ENCODE measurements at places on chromosomes 1 and 21.

DNA sequence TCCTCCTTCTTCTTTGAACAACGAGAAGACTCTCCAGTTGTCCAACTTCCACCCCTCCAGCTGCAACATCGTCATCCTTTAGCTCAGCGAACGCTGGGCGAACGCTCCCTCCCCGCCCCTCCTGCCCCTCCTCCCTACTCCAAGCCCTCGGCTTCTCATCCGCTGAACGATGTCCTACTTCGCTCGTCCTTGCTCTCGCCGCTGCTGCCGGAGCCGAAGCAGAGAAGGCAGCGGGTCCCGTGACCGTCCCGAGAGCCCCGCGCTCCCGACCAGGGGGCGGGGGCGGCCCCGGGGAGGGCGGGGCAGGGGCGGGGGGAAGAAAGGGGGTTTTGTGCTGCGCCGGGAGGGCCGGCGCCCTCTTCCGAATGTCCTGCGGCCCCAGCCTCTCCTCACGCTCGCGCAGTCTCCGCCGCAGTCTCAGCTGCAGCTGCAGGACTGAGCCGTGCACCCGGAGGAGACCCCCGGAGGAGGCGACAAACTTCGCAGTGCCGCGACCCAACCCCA lies at the start of gene BCAN:
Gene BCAN, plus strand, starts transcription at position 357 of the 504 bp plus-strand sequence. CDS start 3,938 bp downstream, outside the sequence.
- ATAC-seq, result peak; percentile 64

DNA sequence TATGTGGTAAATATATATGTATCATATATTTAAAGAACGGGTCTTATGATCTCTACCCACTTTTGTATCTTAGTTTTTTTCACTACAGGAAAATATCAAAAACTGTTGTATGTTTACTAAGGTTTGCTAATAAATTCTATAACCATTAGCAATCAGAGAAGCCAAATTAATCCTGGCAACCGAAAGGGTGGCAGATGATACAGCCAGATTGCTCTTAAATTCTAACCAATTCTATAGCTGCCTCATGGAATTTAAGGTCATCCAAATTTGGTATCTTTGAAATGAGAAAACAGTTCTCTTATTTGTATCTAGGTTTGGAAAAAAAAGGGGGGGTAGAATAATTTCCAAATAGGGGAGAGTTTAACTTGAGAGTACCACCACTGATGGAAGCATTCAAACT lies 591.2 kb downstream of the SMYD3 start:
- ATAC-seq, result no peak

DNA sequence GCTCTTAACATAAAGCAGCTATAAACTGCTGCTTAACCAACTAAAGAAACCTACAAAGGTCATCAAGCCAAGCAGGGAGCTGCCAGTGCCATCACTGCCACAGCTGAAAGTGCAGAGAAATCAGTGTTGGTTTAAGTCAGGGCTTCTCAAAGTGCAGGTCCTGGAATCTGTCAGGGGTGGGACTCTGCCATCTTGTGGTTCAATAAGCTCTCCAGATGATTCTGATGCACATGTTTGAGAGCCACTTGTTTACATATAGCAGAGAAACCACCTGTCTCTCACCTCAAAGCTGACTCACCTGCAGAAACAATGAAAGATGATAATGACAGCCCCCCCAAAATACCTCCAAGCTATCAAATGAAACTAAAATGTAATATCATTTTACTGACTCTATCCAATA lies 49.3 kb downstream of the SH3GLB1 start:
- peak; percentile 37 for ATAC-seq

GRCh38 chr1:115118086-115118485 lies 28.8 kb upstream of the TSPAN2 start:
- no peak for ATAC-seq

GRCh38 chr1:118751166-118751565 lies 237.0 kb downstream of the TBX15 start:
- ATAC-seq, result no peak

GRCh38 chr1:235930543-235930942 lies 63.8 kb upstream of the LYST start:
- ATAC-seq, result no peak

GRCh38 chr1:8902765-8903164 lies 24.3 kb upstream of the ENO1 start:
- peak; percentile 18 for ATAC-seq

- peak; percentile 48 for ATAC-seq
Measured at GRCh38 chr1:179047636-179047997, 21.9 kb downstream of the FAM20B start.

DNA sequence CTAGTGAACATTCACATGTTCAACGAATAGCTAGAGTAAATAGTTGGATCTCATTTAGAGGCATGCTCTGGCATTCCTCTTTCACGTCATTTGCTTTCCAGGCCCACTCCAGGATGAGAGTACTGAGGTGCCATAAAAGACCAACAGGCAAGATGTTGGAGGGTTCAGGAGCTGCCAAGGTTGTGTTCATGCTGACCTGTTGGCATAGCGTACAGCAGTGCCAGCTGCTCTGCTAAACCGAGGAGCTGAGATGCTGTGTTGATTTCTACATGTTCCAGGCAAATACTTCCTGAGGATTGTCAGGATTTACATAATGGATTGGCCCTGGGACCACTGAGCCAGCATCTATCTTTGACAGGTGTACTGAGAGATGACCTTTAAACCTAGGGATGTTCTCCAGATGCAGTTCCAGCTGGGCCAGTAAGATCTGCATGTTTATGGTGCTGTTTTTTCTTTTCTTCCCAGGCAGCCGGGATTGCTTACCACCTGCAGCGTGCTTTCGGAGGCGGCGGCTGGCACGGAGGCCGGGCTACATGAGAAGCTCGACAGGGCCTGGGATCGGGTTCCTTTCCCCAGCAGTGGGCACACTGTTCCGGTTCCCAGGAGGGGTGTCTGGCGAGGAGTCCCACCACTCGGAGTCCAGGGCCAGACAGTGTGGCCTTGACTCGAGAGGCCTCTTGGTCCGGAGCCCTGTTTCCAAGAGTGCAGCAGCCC lies 66.9 kb downstream of the DISC1 start:
- no peak for ATAC-seq

- ATAC-seq, result no peak
Measured at GRCh38 chr1:71037829-71038620, 9.6 kb downstream of the PTGER3 start.

DNA sequence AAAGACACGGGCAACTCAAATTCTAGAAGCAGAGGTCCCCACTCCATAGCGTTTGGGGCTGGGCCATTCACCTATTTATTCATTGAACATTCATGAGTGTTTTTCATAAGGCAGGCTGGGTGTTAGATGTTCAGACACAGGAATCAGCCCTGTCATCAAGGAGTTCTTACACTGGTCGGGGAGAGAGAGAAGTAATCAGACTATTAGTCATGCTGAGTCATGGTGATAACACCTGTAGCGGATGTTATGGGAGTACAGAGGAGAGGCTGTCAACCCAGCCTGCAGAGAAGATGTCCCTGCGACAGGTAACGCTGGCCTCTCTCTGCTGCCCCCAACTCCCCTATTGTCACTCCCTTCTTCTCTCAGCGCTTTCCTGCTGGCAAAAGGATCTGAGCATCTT lies 17.2 kb downstream of the LY9 start:
- no peak for ATAC-seq

GRCh38 chr1:6675941-6676340 lies 25.7 kb downstream of the DNAJC11 start:
- no peak for ATAC-seq

- no peak for ATAC-seq
Measured at GRCh38 chr1:74530892-74531291, 18.5 kb upstream of the LRRC53 start.

DNA sequence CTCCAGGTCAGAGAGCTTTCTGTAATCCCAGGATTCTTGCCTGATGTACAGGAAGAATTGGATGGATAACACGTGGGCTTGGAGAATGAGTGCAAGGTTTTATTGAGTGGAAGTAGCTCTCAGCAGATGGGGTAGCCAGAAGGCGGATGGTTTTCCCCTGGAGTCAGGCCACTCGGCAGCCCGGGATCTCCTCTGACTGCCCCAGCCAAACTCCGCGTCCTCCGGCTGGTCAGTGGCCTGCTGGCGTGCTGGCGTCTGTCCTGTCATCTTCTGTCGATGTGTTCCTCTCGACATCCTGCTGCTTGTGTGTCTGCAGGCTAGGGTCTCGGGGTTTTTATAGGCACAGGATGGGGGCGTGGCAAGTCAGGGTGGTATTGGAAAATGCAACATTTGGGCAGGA lies 27.4 kb upstream of the GJA9 start:
- ATAC-seq, result no peak

DNA sequence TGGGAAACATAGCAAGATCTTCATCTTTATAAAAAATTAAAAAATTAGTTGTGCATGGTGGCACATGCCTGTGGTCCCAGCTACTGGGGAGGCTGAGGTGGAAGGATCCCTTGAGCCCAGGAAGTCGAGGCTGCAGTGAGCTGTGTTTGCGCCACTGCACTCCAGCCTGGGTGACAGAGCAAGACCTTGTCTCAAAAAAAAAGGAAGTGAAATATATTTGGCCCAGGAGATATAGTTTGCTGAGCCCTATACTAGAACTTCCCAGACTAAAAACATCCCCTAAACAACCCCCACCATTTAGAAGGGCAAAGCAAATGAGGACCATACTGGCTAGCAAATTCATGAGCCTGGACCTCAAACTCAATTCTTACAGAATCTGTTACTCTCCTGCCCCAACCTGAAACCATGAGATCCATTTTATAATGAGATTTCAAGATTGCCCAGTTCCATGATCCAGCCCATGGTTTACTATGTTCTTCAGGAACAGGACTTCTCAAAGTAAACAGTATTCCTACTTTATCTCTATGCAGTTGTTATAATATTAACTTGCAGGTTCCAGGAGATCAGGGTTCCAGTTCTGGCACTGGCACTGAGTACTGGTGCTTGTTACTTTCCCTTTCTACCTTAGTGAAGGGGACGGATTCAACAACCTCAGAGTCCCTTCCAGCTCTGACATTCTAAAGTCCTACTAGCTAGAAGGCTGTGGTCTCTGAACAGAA lies 48.9 kb upstream of the TADA1 start:
- no peak for ATAC-seq

DNA sequence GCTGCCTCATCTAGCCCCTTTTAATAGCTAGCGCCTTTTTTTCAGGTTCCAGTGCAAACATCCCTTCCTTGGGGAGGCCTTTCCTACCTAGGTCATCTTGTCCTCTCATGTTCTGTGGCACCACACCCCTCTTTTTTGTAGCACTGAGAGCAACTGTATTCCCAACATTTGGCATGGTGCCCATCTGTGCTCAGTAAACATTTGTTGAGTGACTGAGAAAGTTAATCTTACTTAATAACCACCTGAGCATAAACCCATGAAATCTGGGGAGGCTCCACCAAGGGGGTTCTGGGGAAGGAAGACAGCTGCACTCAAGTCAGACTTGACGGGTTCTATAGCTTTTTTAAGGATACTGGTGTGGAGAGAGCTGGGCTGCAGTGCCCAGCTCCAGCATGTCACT lies 90.0 kb downstream of the NOS1AP start:
- no peak for ATAC-seq
